Activated naive CD8-positive, alpha-beta T cell treated with anti-CD3 and anti-CD28 coated beads, Interleukin-2, amount 50 U/mL, for 24 hours (primary cell): ENCODE measurements at places on chromosomes 1 and 21.

GRCh38 chr1:93869653-93870052 lies 9.4 kb downstream of the DNTTIP2 start:
- H3K4me1 ChIP-seq = peaks cover 7% of the 10 kb centered on the region
- DNase-seq = no peak
- peaks cover 53% of the 10 kb centered on the region for H3K36me3 ChIP-seq
- H3K27me3 ChIP-seq = no peaks in the 10 kb centered on the region
- H3K4me3 ChIP-seq = no peak overlapping the region

GRCh38 chr1:3886691-3887090 lies 13.4 kb downstream of the C1orf174 start:
- H3K4me3 ChIP-seq = no peak overlapping the region
- peaks cover 43% of the 10 kb centered on the region for H3K36me3 ChIP-seq
- H3K27me3 ChIP-seq = no peaks in the 10 kb centered on the region
- H3K27ac ChIP-seq = no peak overlapping the region
- peaks cover 22% of the 10 kb centered on the region for H3K4me1 ChIP-seq
- no peak for DNase-seq

DNA sequence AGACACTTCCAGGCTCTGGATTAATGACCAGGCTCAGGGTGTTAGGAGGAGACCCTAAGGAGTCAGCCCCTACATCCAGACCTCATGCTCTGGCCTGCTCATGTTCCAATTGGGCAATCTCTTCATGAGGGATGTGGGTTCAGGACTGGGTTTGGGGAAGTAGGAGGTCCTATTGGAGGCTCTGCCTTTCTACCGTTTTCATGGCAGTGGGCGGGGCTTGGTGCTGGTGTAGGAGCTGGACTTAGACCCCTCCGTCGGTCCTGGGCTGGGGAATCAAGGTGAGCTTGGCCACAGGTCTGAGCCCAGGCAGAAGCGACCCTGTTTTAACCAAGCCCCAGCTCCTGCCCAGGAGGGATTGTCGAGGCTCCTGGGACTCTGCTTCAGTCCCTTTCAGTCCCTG lies 123.4 kb downstream of the PRDM16 start:
- H3K27ac ChIP-seq = no peak overlapping the region
- no peaks in the 10 kb centered on the region for H3K4me1 ChIP-seq
- H3K36me3 ChIP-seq = no peaks in the 10 kb centered on the region
- H3K4me3 ChIP-seq = no peak overlapping the region

DNA sequence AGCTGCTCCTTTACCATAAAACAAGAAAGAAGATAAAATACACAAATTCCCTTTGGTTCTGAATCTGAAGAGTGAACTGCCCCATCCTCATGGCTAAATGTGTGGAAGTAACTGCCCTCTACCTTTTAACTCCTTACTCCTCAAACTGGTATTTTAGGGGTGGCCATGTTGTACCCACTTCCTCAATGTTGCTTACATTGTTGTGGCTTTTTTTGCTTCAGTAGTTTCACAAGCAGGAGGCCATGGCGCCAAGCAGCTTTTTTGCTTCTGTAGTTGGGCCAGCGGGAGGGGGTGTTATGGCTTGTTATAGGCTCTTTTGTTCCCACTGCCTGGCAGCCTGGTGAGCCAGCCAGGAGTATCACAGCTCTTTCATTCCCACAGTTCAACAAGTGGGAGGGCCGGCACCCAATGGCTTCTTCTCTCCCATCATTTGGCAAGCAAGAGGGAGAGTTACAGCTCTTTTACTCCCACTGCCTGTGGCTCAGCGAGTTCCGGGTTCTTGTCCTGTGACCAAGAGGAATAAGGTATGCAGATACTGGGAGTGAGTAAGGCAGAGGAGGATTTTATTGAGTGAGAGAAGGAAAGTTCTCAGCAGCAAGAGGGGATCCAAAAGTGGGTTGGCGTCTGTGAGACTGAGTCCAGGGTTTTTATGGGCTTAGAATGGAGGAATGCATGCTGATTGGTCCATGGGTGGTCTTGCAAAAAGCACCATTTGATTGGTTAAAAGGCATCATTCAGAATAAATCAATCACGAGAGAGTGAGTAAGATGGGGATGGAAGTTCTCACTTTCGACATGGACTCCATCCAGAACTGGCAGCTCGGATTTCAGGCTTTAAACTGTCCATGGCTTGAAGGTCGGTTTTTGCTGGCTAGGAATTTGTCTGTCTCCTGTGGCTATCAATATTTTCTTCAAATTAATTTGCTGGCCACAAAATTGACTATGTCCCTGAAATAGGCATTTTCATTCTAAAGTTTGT lies 429.6 kb downstream of the HLX start:
- no peak overlapping the region for H3K4me3 ChIP-seq
- DNase-seq = no peak
- peaks cover 4% of the 10 kb centered on the region for H3K27me3 ChIP-seq
- no peaks in the 10 kb centered on the region for H3K36me3 ChIP-seq
- H3K4me1 ChIP-seq = no peaks in the 10 kb centered on the region
- no peak overlapping the region for H3K27ac ChIP-seq

- H3K27me3 ChIP-seq = peaks cover 6% of the 10 kb centered on the region
- H3K36me3 ChIP-seq = no peaks in the 10 kb centered on the region
- H3K4me1 ChIP-seq = no peaks in the 10 kb centered on the region
- no peak overlapping the region for H3K4me3 ChIP-seq
- DNase-seq = no peak
- H3K27ac ChIP-seq = no peak overlapping the region
Measured at GRCh38 chr1:18009055-18009454, 98.5 kb upstream of the IGSF21 start.

DNA sequence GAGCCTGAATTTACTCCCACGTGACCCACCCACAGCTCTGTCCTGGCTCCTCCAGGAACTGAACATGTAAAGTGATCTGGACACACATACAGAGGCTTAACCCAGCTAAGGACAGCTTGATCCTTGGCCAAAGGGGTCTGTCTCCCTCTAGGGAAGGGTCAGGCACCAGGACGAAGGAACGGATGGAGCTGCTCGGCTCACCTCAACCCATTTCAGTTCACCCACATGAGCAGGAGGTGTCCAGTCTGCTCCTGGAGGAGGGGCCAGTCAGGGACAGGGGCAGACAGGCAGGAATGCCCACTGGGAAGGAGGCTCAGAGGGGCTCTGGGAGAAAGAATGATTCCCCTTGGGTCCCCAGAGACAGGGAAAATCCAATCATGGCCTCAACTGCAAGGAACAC lies 567.2 kb downstream of the PTPRU start:
- no peaks in the 10 kb centered on the region for H3K36me3 ChIP-seq
- no peaks in the 10 kb centered on the region for H3K4me1 ChIP-seq
- no peak overlapping the region for H3K27ac ChIP-seq
- H3K27me3 ChIP-seq = peaks cover 2% of the 10 kb centered on the region
- no peak for DNase-seq

GRCh38 chr1:179129702-179130473 lies 48.0 kb downstream of the TOR3A start:
- H3K27ac ChIP-seq = peak overlapping the region; percentile 89
- no peaks in the 10 kb centered on the region for H3K27me3 ChIP-seq
- peaks cover 3% of the 10 kb centered on the region for H3K36me3 ChIP-seq
- DNase-seq = no peak
- peaks cover 35% of the 10 kb centered on the region for H3K4me1 ChIP-seq
